ENCODE measurements at places on chromosomes 12 and 14.

- DNase-seq: peak; percentile 63
These were observed 231.2 kb downstream of the AKAP6 start for GRCh38 chr14:32560209-32560857.

GRCh38 chr14:63712123-63712522 lies 15.7 kb downstream of the SGPP1 start:
- DNase-seq: no peak

DNA sequence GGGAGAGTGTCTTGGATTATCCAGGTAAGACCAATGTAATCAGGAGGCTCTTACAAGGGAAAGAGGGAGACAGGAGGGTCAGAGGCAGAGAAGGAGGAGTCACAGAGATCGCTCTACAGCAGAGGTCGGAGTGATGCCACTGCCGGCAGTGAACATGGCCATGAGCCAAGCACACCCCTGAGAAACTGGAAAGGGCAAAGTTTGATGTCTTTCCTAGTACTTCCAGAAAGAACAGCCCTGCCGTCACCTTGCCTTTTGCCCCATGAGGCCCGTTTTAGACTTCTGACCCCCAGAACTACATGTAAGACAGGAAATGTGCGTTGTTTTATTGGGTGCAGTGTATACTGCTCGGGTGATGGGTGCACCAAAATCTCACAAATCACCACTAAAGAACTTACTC lies 133.7 kb downstream of the CALM1 start:
- no peak for DNase-seq

- DNase-seq: peak; percentile 42
These were observed 795.4 kb upstream of the MGAT4C start for GRCh38 chr12:87051621-87052020.

GRCh38 chr12:101001669-101002068 lies 207.1 kb downstream of the ANO4 start:
- DNase-seq: no peak

DNA sequence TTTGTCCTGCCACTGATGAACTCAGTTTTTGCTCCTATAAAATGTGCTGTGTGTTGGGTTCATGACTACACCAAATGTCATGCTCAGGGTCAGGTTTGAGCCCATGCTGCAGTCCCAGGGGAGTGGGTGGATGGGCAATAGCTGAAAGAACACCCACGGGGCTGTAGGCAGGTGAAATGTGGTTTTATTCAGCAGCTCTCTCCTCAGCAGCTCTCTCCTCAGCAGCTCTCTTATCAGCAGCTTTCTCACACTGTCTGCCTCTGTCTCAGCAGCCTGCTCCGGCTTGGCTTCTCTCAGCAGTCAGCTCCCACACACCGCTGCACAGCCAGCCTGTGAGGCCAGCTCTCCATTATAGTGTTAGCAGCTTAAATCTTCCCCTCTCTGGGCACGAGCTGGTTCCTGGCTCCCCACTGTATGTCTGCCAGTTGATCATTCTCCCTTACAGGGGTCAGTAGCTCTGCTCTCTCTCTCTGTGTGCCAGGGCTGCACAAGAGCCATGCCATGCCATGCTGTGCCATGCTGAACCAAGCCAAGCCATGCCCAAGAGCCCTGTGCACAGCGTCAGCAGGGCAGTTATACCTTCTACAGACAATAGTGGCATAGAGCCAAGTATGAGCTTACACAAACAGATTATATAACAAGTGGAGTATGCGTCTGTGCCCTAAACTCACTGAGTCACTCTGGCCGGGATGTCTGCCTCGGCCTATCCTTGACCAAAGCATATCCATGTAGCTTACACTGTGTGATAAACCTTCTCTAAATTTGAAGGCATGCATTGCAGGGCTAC lies 303.3 kb upstream of the TMPO start:
- peak; percentile 61 for DNase-seq

DNA sequence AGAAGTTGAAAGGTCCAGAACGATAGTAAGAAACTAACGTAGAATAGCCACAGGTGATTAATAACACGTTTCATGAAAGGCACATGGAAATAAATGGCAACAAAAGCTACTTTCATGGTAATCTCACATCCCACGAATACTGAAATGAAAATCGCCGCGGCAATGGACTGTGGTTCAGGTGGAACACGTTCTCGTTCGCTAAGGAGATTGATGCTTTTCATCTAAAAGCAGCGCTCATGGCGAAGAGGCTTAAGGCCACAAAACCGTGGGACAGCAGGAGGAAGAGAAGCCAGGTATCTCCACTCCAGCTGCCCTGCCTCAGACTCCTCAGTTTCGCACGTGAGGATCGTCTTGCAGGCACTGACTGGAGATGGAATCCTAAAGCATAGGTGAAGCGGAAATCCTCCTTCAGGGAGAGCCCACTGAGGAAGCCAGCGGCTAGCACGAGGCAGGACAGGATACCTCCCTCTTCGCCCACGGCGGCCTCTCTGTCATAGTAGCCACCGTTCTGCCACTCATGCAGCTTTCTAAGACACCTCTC lies 696 bp upstream of the GPHN start:
- DNase-seq: peak; percentile 77
